ENCODE measurements at places on chromosomes 7 and 10. TPM values are rescaled to one million over a fixed set of nuclear protein-coding genes. Genes with fewer than 3 reads are reported as not detected.

- no peak for DNase-seq
Measured at GRCh38 chr7:96284835-96285234, 37.1 kb downstream of the SLC25A13 start.

GRCh38 chr10:49610458-49611165 lies 502 bp downstream of the SLC18A3 start:
- DNase-seq: peak; percentile 82

- no peak for DNase-seq
Measured at GRCh38 chr7:16562456-16563220, 36.0 kb downstream of the LRRC72 start.

GRCh38 chr7:41730161-41730560 lies 27.3 kb upstream of the INHBA start:
- no peak for DNase-seq

DNA sequence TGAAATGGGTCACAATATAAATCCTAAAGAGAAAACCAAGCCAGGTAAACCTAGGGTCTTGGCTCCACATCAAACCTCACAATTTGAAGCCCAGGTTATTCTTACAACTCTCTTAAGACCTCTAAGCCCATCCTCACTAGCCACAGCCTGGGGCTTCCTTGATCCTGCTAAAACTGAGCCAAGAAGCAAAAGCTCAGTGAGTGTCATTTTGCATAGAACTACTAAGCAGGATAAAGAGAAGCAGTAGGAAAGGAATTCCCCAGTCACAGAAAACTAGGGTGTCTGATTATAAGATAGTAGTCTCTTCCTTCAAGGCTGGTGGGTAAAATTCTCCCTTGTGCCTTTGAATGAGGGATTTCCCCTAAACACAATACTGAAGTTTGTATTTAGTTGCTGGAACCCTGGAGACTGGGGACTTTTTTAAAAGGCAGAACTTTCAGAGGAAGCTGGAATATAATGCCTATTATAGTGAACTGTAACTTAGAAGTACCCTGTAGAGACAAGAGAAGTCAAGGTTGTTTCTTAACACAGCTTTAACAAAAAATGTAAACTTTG lies 196.6 kb upstream of the KIAA1217 start:
- DNase-seq: no peak

DNA sequence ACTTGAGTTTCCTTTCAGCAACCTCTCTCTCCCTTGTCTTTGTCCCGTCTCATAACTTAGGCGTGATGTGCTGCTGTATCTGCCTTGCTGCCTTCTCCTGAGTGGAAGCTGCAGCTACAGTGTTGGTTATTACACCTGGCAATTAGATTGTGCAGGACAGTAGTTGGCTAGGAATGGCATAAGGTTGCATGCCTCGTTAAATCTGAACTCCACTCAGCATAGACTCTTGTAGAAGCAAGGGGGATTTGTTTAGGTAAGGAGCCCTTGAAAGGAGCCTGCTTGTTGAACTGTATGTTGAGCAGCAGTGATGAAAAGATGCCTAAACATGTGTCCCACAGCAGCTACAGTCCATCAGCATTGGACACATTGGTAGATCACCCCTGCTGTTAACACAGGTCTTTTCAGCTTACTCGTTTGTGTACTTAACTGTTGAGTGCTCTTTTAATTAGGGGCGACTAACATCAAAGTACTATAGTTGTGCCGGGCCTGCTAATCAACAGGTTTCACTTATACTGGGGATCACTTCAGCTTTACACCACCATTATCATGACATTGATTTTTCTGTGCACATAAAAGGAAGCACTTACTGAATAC lies 225.0 kb downstream of the AUTS2 start:
- DNase-seq: no peak

- DNase-seq: no peak
Measured at GRCh38 chr10:14581553-14582321, 193.0 kb downstream of the FAM107B start.

- no peak for DNase-seq
Measured at GRCh38 chr7:134427896-134428295, 31.0 kb downstream of the AKR1B1 start.

- no peak for DNase-seq
Measured at GRCh38 chr10:30979956-30980355, 51.7 kb downstream of the ZNF438 start.

GRCh38 chr7:22832401-22832800 lies 9.8 kb upstream of the TOMM7 start:
- no peak for DNase-seq

DNA sequence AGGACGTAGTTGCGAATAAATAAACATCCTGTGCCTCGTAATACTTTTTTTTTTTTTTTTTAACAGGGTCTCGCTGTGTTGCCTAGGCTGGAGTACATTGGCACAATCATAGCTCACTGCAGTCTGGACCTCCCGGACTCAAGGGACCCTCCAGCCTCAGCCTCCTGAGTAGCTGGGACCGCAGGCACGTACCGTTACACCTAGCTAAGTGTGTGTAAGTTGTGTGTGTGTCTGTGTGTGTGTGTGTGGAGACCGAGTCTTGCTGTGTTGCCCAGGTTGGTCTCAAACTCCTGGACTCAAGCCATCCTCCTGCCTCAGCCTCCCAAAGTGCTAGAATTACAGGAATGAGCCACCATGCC lies 573 bp upstream of the PON2 start:
- no peak for DNase-seq

GRCh38 chr10:61157182-61157581 lies 213.2 kb upstream of the RHOBTB1 start:
- DNase-seq: no peak

- peak; percentile 58 for DNase-seq
Measured at GRCh38 chr7:5213286-5213645, 23.2 kb downstream of the WIPI2 start.

GRCh38 chr7:82468435-82468834 lies 24.9 kb upstream of the CACNA2D1 start:
- DNase-seq: no peak

- no peak for DNase-seq
Measured at GRCh38 chr7:5612695-5613094, 168.8 kb downstream of the RNF216 start.

The IKZF1 gene
- total RNA-seq: 53.5 TPM

The FAM241B gene
- 3.3 TPM for total RNA-seq

The SHH gene
- total RNA-seq: 6.2 TPM

The AKR1C2 gene
- total RNA-seq: 38.9 TPM

The SEMA3D gene
- 3.5 TPM for total RNA-seq

The GJD4 gene
- not detected for total RNA-seq

The GNGT1 gene
- not detected for total RNA-seq

The CRYGN gene
- 0.61 TPM for total RNA-seq

The OR9A2 gene
- not detected for total RNA-seq

The STAMBPL1 gene
- 4.9 TPM for total RNA-seq

The AKR1C3 gene
- total RNA-seq: 57.5 TPM

The HYAL4 gene
- not detected for total RNA-seq
